ENCODE measurements at places on chromosomes 2 and 18.

DNA sequence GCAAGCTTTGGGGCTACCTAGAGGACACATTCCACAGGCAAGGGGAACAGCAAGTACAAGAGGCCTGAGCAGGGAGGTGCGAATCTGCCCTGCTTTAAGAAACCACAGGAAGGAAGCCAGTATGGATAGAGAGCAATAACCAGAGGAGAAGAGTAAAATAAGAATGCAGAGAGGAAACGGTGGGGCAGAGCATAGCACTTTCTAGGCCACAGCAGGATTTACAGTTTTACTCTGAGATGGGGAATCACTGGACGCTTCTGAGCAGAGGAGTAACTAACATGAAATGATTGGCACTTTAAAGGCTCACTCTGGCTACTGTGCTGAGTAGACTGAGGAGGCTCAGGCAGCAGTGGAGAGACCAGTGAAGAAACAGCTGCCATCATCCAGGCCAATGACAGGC lies 23.8 kb downstream of the AAK1 start:
- peak; percentile 28 for DNase-seq

GRCh38 chr2:223050188-223050587 lies 1.8 kb upstream of the KCNE4 start:
- no peak for DNase-seq

- DNase-seq, result no peak
Measured at GRCh38 chr2:201999279-201999678, 34.4 kb upstream of the FZD7 start.

DNA sequence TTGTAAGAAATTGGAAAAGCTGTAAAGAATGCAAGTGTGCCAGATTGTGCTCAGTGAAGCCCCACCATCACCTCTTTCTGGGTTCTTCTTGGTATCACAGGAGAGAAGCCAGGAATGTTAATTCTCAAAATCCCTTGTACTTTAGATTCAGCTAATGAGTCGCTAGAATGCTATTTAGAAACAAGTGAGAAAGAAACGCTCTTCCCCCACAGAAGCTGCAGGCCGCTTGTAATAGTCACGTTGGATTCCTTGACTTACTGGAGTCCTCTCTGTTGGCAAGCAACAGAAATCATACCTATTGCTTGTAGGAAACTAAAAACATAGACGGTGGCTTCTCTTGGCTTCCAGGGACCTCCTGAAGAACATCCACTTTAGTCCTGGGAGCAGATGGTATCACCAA lies 375.6 kb upstream of the LRATD1 start:
- no peak for DNase-seq

GRCh38 chr2:24832931-24833701 lies 39.9 kb downstream of the CENPO start:
- no peak for DNase-seq

DNA sequence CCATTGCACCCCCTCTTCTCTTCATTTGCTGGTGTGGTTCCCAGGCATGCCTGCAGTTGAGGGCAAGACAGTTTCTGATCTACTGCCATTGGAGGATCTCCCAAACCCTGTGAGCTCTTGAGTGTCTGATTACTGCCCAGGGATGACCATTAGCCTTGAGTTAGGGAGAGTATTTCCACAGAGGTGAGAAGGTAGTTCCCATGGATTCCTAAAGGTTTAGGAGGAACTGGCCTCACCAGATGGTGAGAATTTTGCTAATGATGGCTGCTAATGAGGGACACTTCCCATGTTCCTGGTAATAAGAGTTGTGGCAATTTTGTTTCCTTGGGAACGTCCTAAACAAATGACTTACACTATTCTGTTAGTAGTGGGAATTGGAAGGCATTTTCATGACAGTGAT lies 42.5 kb downstream of the PTPRM start:
- no peak for DNase-seq

- DNase-seq, result no peak
Measured at GRCh38 chr2:37839991-37840390, 85.1 kb upstream of the RMDN2 start.

DNA sequence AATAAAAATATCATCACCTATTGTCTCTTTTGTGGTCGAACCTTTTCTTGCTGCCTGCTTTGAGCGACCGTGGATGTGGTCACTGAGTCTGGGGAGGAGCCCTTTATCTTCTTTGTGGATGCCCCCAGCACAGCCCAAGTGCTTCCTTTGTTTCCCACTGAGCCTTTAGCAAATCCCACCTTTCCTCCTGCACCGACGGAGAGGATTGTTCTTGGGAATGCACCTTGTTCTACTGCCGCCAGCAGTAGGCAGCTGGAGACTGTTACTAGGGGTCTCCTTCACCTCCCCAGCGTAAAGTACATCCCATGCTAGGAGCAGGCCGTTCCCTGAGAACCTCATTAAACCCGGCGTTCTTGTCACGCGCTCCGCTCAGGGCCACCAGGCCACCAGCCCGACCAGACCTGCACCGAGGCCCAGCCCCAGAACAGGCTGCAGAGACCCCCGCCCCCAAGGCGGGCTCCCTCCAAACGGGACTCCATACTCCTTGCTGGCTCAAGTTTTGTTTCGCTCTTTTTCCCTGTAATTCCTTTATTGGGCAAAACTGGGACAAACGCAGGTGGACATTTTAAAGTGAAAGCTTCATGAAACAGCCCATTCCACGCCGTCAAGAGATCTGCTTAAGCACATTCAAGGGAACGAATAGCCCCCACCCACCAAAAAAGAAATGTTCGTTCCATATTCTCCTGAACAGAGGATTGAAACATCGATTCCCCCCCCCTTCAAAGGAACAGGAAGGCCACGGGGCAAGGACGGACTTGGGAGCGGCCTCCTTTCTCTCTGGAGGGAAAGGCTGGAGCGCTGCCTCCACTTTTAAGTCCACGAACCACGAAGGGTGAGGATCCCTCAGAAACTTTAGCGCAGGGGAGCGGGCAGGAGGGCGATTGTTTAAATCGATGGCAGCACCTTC lies 1.1 kb upstream of the MAT2A start:
- peak; percentile 74 for DNase-seq

GRCh38 chr2:9497017-9497416 lies 22.7 kb downstream of the IAH1 start:
- no peak for DNase-seq

GRCh38 chr2:95374921-95375471 lies 27.5 kb upstream of the FAHD2A start:
- peak; percentile 14 for DNase-seq

GRCh38 chr2:19600506-19600905 lies 242.1 kb upstream of the OSR1 start:
- no peak for DNase-seq

- no peak for DNase-seq
Measured at GRCh38 chr2:200861617-200862155, 2.8 kb downstream of the CLK1 start.

DNA sequence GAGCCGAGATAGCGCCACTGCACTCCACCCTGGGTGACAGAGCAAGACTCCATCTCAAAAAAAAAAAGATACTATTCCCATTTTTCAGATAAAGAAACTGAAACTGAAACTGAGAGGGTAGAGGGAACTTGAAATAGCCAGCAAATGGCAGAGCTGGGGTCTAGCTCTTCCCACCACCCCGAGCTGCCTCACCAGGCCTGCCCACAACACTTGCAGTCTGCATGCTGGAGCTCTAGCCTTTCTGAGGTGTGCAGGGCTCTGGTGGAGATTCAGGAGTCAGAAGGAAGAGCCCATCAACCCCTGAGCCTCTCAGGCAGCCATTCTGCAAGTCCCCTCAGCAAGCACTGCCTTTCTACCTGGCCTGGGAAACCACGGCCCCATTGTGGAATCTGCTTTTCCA lies 14.3 kb downstream of the EDAR start:
- no peak for DNase-seq

- peak; percentile 74 for DNase-seq
Measured at GRCh38 chr2:190069936-190070696, 7.6 kb upstream of the MSTN start.

- DNase-seq, result no peak
Measured at GRCh38 chr18:12507007-12507406, 99.3 kb downstream of the PRELID3A start.

GRCh38 chr18:41767960-41768359 lies 187.1 kb upstream of the PIK3C3 start:
- DNase-seq, result peak; percentile 60

- peak; percentile 57 for DNase-seq
Measured at GRCh38 chr2:75602724-75603342, 42.1 kb upstream of the EVA1A start.

- DNase-seq, result no peak
Measured at GRCh38 chr2:31176742-31177141, 38.5 kb upstream of the GALNT14 start.

GRCh38 chr18:37242826-37243560 lies 322.6 kb downstream of the CELF4 start:
- no peak for DNase-seq

GRCh38 chr2:178394859-178395258 lies 56.1 kb downstream of the PRKRA start:
- peak; percentile 55 for DNase-seq

DNA sequence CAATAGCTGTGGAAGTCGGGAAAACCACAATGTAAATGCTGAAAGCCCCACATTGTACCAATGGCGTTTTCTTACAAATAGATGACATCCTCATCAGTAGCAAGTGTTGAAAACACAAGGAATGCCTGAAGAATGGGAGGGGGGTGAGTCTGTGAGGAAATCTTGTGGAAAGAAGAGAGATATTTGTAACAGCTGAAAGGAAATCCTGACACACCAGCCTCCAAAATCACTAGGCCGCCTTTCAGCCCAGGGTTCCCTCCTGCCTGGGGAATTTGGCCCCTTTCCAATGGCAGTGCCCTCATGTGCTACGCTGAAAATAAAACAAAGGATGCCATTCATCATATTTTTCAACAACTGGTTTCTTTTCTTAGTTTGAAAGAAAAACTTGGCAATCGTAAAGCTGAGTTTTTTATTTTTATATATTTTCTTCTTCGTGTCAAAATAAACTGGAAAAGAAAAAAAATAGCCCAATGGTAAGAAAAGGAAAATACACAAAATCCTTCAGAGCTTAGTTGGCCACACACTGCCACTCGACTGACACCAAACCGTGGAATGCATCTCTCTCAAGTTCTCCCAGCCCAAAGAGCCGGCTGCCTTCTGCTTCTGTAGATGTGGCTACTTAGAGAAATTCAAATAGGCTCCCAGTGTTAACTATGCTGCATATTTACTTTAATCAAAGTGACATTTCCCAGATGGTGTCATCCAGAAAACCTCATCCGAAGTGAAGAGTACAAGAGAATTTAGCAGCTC lies 52.0 kb downstream of the FTCDNL1 start:
- no peak for DNase-seq

DNA sequence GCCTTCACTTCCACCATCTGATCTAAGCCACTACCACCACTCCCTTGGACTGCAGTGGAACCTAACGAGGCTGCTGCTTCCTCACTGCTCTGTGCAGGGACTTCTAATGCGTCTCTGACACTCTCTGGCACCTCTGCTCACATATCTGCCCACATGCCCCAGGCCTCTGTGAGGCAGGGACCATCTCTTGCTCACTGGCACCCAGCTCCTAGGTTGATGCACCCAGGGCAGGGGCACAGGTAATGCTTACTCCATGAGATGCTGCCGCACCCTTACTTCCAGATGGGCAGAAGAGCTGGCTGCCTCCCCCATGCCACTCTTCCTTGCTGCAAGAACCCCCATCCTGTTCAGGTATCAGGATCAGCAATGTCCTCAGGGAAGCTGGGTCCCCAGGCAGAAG lies 294.0 kb upstream of the HS6ST1 start:
- DNase-seq, result no peak

DNA sequence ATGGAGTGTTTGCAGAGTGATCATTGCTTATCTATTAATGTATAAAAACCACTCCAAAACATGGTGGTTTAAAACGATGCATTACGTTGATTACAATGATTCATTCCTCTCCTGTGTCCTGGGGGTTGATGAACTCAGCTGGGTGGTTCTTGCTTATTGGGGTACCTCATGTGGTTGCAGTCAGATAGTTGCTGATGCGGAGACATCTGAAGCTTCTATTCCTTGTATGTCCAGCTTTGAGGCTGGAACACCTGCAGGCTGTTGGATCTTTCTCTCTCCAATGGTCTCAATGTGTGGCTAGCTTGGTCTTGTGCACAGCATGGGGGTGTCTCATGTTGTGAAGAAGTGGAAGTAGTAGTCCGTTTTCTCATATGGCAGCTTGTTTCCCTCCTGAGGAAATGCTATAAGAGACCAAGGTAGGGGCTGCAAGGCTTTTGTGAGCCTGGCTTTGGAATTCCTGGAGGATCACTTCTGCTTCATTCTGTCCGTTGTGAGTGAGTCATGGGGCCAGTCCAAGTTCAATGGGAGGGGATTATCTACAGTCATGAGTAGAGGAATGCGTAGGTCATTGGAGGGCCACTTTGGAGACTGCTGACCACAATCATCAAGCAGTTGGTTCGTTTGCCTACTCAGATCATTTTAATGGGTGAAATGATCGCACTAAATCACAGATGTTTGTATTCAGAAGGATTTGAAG lies 601.0 kb downstream of the SLC4A3 start:
- no peak for DNase-seq

DNA sequence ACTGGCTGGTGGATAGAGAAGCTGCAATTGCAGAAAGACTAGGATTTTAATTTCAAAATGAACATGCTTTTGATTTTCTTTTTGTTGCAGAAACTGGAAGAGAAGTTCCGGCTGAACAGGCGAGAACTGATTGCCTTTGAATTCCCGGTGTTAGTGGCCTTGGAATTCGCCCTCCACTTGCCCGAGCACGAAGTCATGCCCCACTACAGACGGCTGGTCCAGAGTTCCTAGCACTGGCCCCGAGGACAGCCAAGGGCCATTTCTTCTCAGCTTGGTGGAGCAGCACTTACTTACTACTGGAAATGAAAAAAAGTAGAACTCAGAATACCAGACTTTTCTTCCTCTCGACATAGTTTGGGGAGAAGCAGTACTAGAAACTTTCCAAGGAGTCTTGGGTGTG lies 121.9 kb downstream of the CABLES1 start:
- no peak for DNase-seq
